ENCODE measurements at places on chromosomes 1 and 21. TPM values are rescaled to one million over a fixed set of nuclear protein-coding genes. Genes with fewer than 3 reads are reported as not detected.

Gene DENND2D
- 3.9 TPM for total RNA-seq

Gene FDPS
- total RNA-seq, result 195 TPM

Gene KRTAP13-2
- total RNA-seq, result not detected

Gene HMCN1
- total RNA-seq, result 41.3 TPM

Gene KCNE2
- total RNA-seq, result not detected

Gene HRNR
- total RNA-seq, result not detected

Gene CYP4A11
- total RNA-seq, result not detected

Gene TIE1
- 9.2 TPM for total RNA-seq
